ENCODE measurements at places on chromosomes 3 and 15.

DNA sequence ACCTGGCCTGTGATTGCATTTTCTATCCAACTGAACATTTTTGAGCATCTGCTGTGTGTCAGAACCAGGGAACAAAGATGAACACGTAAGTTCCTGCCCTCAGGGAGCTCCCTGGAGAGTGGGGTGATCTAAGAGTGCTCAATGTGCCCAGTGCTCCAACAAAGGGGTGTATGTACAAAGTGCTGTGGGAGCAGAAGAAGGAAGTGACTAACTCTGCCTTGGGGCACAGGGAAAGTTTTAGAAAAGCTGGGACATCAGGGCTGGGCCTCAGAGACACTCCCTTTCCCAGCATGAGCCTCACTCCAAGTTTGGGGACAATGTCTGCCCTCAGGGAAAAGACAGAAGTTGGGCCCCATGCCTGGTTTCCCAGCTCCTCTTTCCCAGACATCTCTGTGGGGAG is 27.6 kb upstream of the BNC1 start:
- DNase-seq, result no peak

DNA sequence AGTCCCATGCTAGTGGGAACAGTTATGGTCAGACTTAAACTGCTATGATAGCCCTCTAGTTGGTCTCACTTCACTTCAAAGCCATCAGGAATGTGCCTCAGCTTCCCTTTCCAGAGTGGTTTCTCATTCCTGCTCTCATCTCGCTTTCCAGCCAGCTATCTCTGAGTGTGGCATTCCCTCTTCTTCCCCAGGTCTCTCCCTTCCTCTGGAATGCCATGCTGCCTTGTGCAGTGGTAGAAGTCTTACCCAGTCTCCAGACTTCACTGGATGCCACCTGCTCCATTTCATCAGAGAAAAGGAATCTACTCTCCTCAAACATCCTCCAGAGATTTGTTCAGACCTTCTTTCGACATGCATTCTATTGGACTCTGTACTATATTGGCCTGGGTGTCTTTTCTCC is 83.0 kb downstream of the AGBL1 start:
- no peak for DNase-seq

- no peak for DNase-seq
Measured at GRCh38 chr3:76410762-76411281, 625.5 kb upstream of the ZNF717 start.

- DNase-seq, result no peak
Measured at GRCh38 chr3:154247806-154248415, 76.4 kb downstream of the DHX36 start.

- DNase-seq, result no peak
Measured at GRCh38 chr3:173711619-173712018, 314.1 kb downstream of the NLGN1 start.

GRCh38 chr3:44647771-44648170 is 761 bp upstream of the ZNF35 start:
- no peak for DNase-seq

DNA sequence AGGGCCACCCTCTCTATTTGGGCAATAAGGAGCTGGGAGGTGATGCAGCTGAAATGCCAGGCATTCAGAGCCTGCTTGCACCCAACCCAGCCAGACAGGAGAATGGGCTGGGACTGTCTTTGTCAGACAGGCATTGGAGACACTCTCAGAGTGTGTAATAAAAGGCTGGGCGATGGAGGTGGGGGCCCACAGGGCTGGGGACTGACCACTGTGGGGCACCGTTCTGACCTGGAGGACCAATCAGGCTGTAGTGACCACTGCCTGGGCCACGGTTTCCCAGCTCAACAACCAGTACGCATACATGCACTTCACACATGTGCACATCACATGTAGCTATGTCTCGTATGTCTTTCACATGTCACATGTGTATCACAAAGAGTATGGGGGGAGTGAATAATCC is 5.7 kb upstream of the IGDCC3 start:
- DNase-seq, result no peak

DNA sequence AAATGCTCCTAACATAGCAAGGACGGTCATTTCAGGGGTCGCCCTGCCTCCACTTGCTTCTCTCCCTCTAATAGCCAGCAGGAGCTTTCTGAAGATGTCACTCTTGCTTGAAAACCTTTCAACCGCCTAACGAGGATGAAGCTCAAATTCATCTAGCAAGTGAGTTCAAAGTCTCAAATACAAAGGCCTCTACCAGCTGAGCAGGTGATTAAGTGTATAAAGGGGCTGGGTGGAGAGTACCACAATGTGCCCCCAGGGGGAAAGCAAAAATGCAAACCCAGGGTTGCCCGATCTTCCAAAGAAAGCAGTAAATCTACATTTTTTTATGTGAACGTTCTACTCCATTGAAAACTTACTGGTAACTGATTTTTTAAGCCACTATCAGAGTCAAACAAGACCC is 50.4 kb upstream of the GRIP2 start:
- no peak for DNase-seq

DNA sequence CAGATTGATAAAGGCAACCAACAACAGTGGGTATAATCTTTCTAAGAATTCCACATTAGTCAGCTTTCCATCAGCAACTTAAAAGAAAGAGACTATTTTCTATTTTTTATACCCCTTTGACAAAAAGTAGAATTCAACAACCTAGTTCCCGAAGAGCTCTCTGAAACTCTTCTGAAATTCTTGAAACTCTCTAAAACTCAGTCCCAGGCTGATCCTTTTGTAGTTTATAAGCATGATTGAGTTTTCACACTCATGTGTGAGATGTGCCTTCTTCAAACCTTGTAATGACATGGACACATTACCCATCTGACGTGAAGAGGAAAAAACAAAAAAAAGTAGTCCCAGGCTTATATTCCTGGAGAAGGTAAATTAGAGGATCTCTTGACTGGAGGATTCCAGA is 31.4 kb downstream of the RAF1 start:
- DNase-seq, result no peak

GRCh38 chr3:137222736-137223225 is 265.0 kb downstream of the IL20RB start:
- no peak for DNase-seq

DNA sequence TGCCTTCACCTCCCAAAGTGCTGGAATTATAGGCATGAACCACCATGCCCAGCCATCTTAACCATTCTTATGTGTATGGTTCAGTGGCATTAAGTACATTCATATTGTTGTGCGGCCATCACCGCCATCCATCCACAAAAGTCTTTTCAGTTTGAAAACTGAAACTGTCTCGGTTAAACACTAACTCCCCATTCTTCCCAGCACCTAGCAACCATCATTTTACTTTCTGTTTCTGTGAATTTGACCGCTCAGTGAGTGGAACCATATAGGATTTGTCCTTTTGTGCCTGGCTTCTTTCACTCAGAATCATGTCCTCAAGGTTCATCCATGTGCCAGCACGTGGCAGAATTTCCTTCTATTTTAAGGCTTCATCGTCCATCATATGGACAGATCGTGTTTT is 5.8 kb downstream of the MCM2 start:
- no peak for DNase-seq

- DNase-seq, result no peak
Measured at GRCh38 chr15:48384616-48385015, 53.4 kb downstream of the DUT start.

- DNase-seq, result peak; percentile 68
Measured at GRCh38 chr15:57462381-57462780, 86.1 kb downstream of the CGNL1 start.

DNA sequence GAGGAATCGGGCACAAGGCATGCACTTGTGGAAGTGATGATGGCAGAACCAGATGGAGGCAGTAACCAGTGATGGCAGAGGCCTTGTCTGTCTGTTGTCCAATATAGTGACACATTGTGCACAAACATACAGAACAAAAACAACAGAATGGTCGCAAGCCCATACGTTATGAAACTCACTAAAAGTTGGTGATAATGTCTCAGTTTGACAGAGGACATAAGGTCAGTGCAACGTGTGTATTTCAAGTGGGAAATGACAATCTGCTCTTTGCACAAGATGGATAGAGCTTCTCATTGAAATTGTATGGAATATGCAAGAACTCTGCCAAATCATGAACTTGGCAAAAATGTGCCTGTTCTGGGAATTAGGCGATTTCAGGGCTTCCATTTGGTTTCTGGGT is 169.2 kb downstream of the EPHB1 start:
- DNase-seq, result peak; percentile 56

DNA sequence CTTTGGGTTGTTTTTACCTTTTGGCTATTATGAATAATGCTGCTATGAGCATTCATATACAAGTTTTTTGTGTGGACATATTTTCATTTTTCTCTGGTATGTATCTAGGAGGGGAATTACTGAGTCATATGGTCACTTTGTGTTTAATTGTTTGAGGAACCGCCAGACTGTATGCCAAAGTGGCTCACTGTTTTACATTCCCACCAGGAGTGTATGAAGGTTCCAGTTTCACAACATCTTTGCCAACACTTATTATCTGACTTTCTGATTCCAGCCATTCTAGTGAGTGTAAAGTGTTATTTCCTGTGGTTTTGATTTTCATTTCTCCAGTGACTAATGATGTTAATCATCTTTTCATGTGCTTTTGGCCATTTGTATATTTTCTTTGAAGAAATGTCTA is 51.8 kb downstream of the CMTM7 start:
- DNase-seq, result peak; percentile 22

- no peak for DNase-seq
Measured at GRCh38 chr3:195148549-195148948, 122.4 kb downstream of the XXYLT1 start.

GRCh38 chr3:36149447-36149865 is 230.8 kb upstream of the STAC start:
- no peak for DNase-seq

DNA sequence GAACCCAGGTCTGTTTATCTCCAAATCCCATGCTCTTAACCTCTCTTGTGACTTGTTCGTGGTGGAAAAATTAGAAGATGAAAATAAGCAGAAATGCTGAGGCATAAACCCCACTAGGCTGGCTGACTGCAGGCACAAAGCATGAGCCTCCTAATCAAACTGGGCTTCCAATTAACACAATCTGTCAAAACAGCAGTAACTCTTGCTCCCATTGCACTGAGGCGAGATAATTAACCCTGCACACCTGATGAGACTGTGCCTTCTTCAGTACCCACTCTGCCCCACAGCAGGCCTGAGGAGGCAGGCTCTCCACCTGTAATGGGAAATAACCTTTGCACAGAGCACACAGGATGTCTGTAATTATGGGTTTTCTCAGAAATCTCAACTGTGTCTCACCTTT is 284.4 kb upstream of the WNT5A start:
- no peak for DNase-seq

All from NCI-H446 treated with DMSO at 0.1 percent for 48 hours (cell line).